ENCODE measurements at places on chromosomes 13 and 19.

DNA sequence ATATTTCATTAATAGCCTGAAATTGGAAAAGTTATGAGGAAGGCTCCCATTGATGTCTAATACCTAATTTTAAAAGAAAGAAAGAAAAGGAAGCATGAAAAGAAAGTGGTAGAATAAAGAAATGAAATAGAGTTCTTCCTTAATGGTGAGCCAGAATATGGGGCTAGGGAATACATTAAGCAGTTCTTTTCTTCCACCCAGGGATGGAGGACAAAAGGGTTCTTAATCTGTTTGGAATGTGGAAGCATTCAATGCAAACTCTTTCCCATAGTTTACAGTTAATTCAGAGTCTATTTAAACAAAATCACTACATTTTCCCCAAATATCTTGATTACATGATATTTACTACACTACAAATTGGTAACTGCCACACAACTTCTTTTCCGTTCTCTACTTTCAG lies 18.4 kb upstream of the ZMYM2 start:
- no peaks in the 10 kb centered on the region for H3K36me3 ChIP-seq
- H3K27me3 ChIP-seq, result no peaks in the 10 kb centered on the region
- no peak for DNase-seq

- no peaks in the 10 kb centered on the region for H3K36me3 ChIP-seq
- DNase-seq, result no peak
- no peaks in the 10 kb centered on the region for H3K27me3 ChIP-seq
- no peak overlapping the region for H3K4me3 ChIP-seq
Measured at GRCh38 chr13:76697288-76697687, 188.9 kb downstream of the KCTD12 start.

- no peaks in the 10 kb centered on the region for H3K36me3 ChIP-seq
- no peak overlapping the region for H3K27ac ChIP-seq
- no peak for DNase-seq
- H3K27me3 ChIP-seq, result no peaks in the 10 kb centered on the region
Measured at GRCh38 chr13:48801255-48801654, 147.5 kb downstream of the CYSLTR2 start.

GRCh38 chr13:114015111-114015968 lies 41.5 kb upstream of the C13orf46 start:
- H3K27ac ChIP-seq, result peak overlapping the region; percentile 87
- H3K4me3 ChIP-seq, result peak overlapping the region; percentile 32
- no peaks in the 10 kb centered on the region for H3K36me3 ChIP-seq
- H3K27me3 ChIP-seq, result no peaks in the 10 kb centered on the region

GRCh38 chr19:56377105-56377924 lies 16.0 kb downstream of the ZNF582 start:
- H3K27ac ChIP-seq, result no peak overlapping the region
- H3K36me3 ChIP-seq, result peaks cover 45% of the 10 kb centered on the region
- no peak for DNase-seq
- no peaks in the 10 kb centered on the region for H3K4me1 ChIP-seq

DNA sequence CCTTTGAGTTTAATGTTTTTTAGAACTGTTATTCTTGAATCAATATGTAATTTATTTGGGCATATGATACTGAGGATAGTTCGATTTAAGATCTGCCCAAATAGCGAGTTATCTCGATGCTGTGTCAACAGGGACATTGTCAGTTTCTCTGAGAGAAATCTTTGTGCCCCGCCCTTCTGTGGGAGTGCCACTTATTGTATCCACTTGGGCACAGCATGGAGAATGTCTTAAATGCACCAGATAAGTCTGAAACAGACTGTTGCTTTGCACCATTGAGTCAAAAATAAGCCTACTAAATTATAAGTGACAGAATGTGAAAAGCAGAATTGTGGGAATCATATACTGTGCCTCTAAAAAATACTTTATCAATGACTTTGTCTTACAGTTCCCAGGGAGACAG lies 45.6 kb downstream of the RNASEH2B start:
- H3K36me3 ChIP-seq, result no peaks in the 10 kb centered on the region
- no peaks in the 10 kb centered on the region for H3K4me1 ChIP-seq
- H3K27ac ChIP-seq, result no peak overlapping the region
- H3K27me3 ChIP-seq, result no peaks in the 10 kb centered on the region
- DNase-seq, result no peak
- no peak overlapping the region for H3K4me3 ChIP-seq
